Spinal cord (tissue), 10 donors: ENCODE measurements at places on chromosomes 2 and 18. TPM values are rescaled to one million over a fixed set of nuclear protein-coding genes. Genes with fewer than 3 reads are reported as not detected.

EFHD1 gene
- 6.5 TPM for total RNA-seq

CHRND gene
- 0.10 TPM for total RNA-seq

KCNE4 gene
- 13.3 TPM for total RNA-seq

DNA sequence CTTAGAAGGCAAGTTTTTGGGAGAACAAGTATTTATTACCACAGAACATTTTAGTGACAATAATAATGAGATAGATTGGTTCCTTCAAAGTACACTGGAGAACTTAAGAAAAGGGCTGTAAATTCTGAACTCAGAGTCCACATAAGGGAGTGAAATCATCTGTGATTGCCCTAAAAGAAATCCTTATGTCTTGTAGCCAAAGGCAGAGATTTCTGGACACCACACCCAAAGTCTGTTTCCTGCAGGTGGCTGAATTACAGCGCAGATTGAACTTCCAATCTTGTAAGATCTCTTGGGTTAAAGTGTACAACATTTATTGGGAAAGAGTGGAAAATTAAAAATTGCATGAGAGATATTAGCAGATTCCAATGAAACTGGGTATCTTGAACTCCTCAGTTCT, 143.8 kb downstream of the TAF4B start:
- H3K27me3 ChIP-seq, result no peaks in the 10 kb centered on the region
- H3K27ac ChIP-seq, result no peak overlapping the region
- H3K4me3 ChIP-seq, result no peak overlapping the region
- H3K36me3 ChIP-seq, result no peaks in the 10 kb centered on the region
- DNase-seq, result no peak

- peaks cover 3% of the 10 kb centered on the region for H3K4me1 ChIP-seq
- DNase-seq, result no peak
- H3K4me3 ChIP-seq, result no peak overlapping the region
- peaks cover 13% of the 10 kb centered on the region for H3K36me3 ChIP-seq
- no peak overlapping the region for H3K27ac ChIP-seq
Measured at GRCh38 chr2:33595385-33595784, 3.7 kb downstream of the FAM98A start.

DNA sequence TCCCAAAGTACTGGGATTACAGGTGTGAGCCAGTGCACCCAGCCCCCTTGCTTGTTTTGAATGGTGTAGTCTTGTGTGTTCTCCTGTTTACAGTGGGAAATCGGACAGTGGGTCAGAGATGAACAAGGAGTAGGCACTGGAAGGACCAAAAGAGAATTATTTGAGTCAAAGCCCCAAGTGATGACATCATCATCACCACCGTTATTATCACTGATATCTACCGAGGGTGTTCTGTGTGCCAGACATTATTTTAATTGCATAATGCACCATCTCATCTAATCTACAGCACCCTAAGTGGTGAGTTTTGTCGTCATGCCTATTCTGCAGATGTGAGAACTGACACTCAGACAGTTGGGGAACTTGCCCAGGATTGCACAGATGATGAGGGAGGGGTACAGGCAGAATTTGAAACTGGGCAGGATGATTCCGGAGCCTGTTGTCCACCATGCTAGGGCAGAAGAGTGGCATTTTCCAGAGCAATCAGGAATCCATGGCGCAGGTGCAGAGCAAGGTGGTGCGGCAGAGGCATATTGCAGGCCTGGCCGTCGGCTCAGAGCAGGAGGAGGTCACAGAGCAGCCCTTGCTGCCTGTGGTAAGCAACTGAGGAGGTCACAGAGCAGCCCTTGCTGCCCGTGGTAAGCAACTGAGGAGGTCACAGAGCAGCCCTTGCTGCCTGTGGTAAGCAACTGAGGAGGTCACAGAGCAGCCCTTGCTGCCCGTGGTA, 137.0 kb upstream of the HDAC4 start:
- H3K27ac ChIP-seq, result no peak overlapping the region
- DNase-seq, result no peak
- H3K27me3 ChIP-seq, result no peaks in the 10 kb centered on the region
- H3K4me1 ChIP-seq, result peaks cover 29% of the 10 kb centered on the region
- H3K36me3 ChIP-seq, result no peaks in the 10 kb centered on the region

DNA sequence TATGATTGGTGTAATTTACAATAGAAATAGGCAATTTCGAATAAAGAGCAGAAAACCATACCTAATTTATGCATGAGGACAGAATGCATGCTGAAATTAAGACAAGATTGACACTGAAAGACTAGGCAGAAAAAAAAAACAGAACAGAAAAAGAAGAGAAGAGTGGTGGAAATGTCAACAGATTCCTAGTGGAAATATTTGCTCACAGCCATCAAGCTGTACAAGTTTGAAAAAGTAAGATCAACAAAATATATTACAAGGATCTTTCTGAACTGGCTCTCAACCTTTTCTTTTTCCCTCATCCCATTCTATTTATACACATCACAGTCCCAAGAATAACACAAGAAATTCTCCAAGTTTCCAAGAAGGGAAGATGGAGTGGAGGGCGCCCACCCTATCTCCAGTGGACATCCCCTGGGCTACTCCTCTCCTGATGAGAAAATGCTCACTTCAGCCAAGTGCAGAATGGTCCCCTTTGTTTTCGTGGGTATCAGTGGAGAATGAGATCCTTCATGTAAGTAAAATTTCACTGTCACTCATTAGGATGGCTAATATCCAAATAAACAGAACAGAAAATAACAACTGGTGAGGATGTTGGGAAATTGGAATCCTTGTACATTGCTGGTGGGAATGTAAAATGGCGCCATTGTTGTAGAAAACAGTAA, 51.0 kb upstream of the ZNF532 start:
- peak overlapping the region; percentile 36 for H3K27ac ChIP-seq
- no peaks in the 10 kb centered on the region for H3K36me3 ChIP-seq
- H3K4me3 ChIP-seq, result no peak overlapping the region
- no peaks in the 10 kb centered on the region for H3K4me1 ChIP-seq
- no peak for DNase-seq

GRCh38 chr18:22856870-22857269, 76.3 kb upstream of the RBBP8 start:
- DNase-seq, result no peak
- no peak overlapping the region for H3K4me3 ChIP-seq
- H3K36me3 ChIP-seq, result no peaks in the 10 kb centered on the region
- H3K4me1 ChIP-seq, result no peaks in the 10 kb centered on the region
- no peaks in the 10 kb centered on the region for H3K27me3 ChIP-seq

DNA sequence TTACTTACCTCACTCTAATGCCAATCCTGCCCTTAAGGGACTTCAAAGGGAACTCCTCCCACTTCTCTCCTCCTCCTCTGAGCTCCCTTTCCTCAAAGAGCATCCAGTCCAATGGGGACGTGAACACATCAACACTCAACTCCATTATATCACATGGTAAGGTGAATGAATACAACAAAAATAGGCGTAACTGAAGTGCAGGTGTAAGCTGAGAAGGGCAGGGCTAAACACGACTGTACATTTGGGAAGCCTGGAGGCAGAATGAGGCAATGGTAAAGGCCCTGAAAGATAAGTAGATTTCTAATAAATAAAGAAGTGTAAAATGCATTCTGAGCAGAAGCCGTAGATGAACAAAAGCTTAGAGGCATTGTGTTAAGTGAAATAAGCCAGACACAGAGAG, 226.1 kb upstream of the TRIB2 start:
- no peaks in the 10 kb centered on the region for H3K4me1 ChIP-seq
- no peak overlapping the region for H3K4me3 ChIP-seq
- no peak for DNase-seq
- no peak overlapping the region for H3K27ac ChIP-seq
- no peaks in the 10 kb centered on the region for H3K36me3 ChIP-seq
- no peaks in the 10 kb centered on the region for H3K27me3 ChIP-seq

DNA sequence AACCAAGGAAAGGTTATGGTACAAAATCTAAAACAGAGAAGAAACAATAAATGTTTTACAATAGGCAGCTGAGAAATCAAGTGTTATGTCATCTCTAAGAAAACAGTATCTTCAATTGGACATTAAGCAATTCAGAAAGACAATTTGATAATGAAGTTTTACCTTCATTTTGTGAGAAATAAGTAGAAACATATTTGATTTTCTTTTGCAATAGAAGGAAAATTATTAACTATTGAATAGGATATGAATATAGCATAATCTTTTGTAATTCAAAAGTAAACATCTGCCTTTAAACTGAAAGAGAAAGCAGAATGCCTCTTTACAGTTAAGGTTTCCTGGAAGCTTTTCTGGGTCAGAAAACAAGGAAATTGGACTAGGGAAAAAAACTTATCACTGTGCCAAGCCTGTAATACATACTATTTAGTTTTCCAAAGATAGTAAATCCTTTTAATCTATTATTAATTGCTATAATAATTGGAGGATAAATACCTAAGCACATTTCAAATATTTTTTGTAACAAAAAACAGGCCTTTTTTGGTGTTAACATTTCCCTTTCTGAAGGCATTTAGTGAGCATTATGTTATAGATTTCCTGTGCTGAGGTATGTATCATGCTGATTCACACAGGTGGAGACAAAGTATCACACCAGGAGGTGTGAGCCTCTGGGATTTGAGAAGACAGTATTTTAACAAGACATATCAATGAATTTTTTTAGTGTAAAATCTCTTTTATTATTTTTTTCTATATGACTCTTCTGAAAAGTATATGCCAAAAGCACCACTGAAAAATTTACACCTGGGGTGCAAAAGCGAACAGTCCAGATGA, 947.0 kb upstream of the CDH2 start:
- H3K4me1 ChIP-seq, result no peaks in the 10 kb centered on the region
- no peaks in the 10 kb centered on the region for H3K36me3 ChIP-seq
- H3K27me3 ChIP-seq, result no peaks in the 10 kb centered on the region
- DNase-seq, result no peak
- no peak overlapping the region for H3K27ac ChIP-seq

- no peak overlapping the region for H3K4me3 ChIP-seq
- no peak for DNase-seq
- H3K4me1 ChIP-seq, result peaks cover 17% of the 10 kb centered on the region
- no peak overlapping the region for H3K27ac ChIP-seq
Measured at GRCh38 chr2:64398516-64399129, 55.3 kb upstream of the LGALSL start.

DNA sequence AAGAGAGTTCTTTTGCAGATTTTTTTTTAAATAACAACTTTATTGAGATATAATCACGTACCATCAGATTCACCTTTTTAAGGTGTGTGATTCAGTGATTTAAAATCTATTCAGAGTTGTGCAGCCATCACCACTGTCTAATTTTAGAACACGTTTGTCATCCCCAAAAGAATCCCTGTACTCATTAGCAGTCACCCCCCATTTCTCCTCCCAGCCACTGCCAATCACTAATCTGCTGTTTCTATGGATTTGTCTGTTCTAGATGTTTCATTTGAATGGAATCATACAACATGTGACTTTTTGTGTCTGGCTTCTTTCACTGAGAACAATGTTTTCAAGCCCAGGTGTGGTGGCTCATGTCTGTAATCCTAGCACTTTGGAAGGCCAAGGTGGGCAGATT, 55.4 kb upstream of the RAPH1 start:
- no peaks in the 10 kb centered on the region for H3K27me3 ChIP-seq
- peaks cover 3% of the 10 kb centered on the region for H3K4me1 ChIP-seq
- H3K27ac ChIP-seq, result no peak overlapping the region
- no peak for DNase-seq
- H3K36me3 ChIP-seq, result no peaks in the 10 kb centered on the region
- H3K4me3 ChIP-seq, result no peak overlapping the region
